ENCODE measurements at places on chromosomes 4 and X.

GRCh38 chr4:116066711-116067245 lies 953.4 kb upstream of the NDST4 start:
- peak; percentile 3 for DNase-seq

DNA sequence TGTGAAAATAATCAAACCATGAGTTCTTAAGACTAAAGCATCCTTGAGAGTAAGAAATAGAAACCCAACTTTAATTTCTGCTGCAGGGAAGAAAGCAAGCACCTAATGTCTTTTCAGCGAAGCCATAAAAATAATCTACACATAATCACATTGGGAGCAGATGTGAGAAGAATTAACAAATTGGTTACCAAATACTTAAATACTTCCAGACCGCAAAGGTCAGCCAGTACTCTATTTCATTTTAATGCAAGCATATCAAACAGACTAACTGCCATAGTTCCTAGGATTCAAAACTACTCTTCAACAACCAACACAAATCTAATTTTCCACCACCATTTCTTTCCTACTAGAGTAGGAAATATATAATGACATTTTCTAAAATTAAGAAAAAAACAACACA lies 144.8 kb upstream of the SLIT2 start:
- no peak for DNase-seq

GRCh38 chr4:52836120-52836519 lies 26.0 kb upstream of the RASL11B start:
- no peak for DNase-seq

- DNase-seq: no peak
Measured at GRCh38 chr4:37040816-37041215, 203.7 kb upstream of the NWD2 start.

- DNase-seq: peak; percentile 87
Measured at GRCh38 chr4:122577808-122578781, 42.8 kb downstream of the IL21 start.

- no peak for DNase-seq
Measured at GRCh38 chrX:10685923-10686595, 65.7 kb upstream of the MID1 start.

DNA sequence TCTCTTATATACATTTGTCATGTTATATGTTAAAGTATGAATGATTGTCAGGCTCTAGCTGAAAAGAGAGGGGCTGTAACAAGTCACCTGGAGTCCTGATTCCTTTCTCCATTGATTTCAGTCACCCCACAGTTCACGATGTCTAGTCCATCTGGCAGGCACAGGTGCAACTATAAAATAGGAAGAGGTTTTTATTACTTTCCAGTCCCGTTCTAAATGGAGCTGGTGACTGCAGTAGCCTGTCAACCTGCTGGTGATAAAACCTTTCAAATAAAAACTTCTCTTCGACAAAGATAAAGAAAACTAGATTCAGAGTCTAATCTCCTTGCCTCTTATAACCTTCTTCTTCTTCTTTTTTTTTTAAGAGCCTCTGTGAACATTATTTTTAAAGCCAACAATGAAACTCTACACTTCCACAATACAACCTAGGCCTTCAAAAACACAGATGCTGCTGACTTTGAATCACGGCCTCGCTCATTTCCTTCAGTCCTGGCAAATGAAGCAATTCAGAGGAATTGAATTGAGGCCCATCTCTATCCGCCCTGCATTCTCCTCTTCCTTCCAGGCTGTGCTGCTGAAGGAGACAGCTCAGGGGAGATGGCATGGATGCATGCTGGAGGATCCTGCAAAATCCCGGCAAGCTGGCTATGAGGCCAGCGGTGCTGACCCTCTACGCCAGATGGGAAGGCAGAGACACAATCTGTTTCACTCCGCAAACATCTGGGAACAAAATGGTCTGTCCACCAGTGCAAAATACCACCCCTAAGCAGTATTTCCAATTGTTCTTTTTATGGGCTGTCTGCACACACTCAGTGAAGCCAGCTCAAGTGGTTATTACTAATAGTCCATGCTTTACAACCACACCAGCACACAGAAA lies 27.3 kb upstream of the CDKN2AIP start:
- DNase-seq: no peak

GRCh38 chr4:17559709-17560048 lies 17.3 kb upstream of the LAP3 start:
- no peak for DNase-seq

DNA sequence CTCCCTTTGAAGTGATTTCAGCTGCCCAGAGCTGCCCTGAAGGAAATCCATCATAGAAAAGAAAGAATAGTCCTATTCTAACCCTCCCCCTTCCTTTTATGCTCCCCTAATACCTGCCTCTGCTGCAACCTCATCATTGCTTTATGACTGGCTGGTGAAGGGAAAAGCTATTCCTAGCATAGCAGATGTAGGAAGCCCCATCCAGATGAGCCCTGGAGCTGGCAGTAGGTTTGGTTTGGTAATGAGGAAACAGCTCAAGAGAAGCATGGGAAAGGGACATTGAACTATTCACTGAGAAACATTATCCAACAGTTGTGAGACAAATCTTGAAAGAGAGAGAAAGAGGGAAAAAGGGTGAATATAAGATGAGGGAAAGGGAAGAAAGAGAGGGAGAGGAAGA lies 29.2 kb downstream of the ARSJ start:
- DNase-seq: no peak

GRCh38 chr4:128700659-128701350 lies 108.7 kb upstream of the JADE1 start:
- DNase-seq: no peak

- DNase-seq: no peak
Measured at GRCh38 chr4:13635286-13635799, 7.8 kb upstream of the BOD1L1 start.

DNA sequence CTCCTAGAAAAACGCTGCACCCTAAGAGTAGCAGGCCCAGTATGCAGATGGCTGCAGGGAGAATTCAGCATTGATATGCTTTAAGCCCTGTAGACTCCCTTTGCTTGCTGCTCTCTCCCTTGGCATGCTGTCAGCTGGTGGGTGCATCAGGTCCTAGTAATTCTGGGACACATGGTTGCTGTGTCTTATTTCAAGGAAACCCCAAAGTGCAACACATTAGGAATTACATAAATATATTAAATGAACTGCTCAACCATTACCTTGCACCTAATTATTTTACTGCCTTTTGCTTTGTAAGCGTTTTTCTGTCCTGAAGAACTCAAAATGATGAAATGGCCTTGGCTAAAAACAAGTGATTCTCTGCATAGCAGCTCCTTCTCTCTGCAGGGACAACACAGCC lies 516.3 kb downstream of the ZIC3 start:
- DNase-seq: no peak

GRCh38 chr4:44725726-44726037 lies 674 bp downstream of the GNPDA2 start:
- DNase-seq: no peak

DNA sequence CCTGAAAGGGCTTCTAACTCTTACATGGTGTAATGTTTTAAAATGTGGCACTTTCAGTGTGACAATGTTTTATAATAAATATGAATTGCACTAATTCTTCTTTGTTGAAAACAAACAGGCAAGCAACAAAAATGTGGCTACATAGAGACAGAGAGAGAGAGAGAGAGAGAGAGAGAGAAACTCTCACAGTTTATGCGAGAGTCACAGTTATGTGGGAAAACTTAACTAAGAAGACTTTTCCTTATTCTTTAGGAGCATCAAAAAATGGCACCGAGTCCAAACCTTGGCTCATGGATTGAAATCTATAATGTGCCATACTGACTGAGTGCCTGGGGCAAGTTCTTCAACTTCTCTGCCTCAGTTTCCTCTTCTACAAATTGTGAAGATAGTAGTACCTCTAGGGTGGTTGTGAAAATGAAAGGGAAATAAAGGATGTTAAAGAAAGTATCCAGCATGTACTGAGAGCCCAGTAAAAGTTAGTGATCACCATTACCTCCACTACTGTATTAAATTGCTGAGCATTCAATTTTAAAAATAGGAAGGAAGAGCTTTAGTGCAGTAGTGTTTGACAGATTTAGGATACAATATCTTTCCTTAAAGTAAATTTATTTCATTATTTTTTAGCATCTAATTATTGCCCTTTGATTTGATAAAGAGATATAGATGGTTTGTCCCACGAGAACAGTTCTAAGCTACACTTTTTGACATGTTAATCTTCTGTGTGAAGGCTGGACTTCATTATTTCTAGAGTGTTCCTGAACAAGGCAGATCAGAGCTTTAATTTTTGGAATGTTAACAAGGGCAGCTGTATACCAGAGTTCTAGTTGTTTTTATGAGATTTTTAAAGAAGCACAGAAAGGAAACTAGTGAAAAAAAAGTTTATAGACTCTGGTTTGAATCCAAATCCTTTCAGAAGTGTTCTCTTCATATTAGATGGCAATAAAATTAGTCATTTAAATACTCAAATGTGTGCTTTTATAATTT lies 187.5 kb upstream of the ANK2 start:
- no peak for DNase-seq

DNA sequence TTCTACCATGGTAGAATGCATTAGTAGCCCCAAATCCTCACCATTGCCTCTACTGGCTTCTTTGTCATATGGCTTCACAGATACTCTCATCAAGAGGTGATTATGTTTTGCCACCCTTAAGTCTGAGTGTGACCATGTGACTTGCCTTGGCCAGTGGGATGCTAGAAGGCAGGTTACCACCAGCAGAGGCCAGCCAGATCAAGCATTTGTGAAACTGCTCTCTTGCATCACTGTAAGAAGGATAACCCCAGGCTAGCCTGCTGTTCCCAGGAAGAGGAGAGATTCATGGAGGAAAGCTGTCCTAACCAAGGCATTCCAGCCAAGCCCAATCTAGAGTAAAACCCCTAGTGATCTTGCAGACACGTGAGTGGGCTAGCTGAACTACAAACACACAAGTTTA lies 46.8 kb downstream of the USP46 start:
- DNase-seq: no peak

- peak; percentile 0 for DNase-seq
Measured at GRCh38 chrX:153641627-153642026, 5.4 kb upstream of the DUSP9 start.

DNA sequence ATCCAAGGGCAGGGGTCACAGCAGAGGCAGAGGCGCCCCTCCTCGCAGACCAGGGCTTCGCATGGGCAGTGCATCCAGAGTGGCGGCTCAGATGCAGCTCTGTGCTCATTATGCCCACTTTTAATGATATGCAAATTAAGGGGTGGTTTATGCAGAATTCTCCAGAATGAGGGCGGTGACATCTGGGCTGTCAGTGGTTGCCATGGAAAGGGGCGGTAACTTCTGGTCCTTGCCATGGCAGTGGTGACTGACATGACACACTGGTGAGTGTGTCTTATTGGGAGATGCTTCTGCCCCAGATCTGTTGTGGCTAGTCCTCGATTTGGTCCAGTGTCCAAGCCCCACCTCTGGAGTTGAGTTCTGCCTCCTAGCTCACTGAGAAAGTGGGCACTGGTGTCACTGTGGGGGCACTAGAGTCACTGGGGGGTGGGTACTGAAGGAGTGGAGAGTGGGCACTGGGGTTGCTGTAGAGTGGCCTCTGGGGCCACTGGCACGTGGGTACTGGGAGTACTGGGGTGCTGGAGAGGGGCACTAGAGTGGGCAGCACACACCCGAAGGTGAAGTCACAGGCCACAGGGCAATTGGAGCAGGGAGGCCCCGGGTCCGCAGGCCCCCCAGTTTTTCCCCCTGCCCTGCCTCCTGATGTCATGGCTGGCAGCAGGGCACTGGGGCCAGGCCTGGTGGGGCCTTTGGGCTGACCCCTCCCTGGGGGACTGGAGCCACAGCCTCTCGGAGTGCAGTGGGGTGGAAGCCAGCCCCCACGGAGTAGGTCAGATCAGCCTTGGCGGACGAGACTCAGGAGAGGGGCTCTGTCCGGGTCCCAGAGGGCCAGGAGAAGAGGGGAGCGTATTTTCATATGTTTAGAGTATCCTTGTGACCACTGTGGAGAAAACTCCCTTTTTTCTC lies 98.6 kb upstream of the NKX1-1 start:
- no peak for DNase-seq

- peak; percentile 84 for DNase-seq
Measured at GRCh38 chr4:47686294-47686872, 151.5 kb downstream of the CORIN start.

DNA sequence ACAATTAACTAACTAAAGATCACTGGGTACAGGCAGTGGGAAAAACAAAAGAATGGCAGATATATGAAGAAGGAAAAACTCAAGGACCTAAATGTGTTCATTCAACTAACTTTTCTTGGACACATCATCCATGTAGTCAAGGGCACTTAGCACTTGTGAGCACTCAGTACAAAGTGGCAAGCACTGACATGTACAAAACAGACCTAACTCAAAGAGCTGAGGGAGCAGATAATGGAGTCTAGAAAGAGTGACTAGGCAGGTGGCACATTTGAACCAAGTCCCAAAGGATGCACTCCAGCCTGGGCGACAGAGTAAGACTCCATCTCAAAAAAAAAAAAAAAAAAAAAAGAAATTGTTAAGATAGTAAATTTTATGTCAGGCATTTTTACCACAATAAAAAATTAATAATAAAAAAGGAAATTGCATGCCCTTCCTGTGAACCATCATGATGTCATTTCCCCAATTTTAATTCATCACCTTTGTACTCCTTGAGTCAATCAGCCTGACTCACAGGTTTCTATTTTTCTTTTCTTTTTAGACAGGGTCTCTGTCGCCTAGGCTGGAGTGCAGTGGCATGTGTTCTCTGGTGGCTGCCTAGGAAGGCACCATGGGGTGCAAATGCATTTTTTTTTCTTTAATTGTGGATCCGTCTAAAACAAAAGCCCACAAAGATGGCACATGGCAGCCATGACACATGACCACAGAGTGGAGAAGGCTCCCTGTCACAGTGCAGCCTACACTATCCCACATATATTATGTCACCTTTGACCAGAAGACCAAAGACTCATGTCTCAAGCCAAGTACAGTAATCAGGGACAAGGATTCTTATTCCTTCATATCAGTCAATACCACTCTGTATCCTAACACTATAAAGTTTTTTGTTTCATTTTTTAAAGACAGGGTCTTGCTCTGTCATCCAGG lies 91.9 kb downstream of the CHST7 start:
- no peak for DNase-seq

DNA sequence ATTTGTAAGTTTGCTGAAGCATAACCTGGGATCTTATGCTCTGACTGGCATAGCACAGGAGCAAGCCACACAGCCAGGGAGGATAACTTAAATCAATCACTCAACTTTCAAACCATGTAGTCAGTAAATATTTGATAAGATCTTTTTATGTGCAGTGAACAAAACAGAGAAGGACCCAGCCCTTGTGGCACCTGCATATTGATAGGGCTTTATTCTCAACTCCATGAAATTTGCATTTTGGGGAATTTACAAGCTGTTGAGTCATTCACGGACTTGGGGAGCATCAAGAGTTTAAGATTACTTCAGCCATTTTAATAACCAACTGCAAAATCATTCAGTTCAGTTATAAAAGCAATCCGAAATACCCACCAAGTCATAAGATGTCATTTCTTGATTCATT lies 122.6 kb downstream of the COMMD8 start:
- no peak for DNase-seq

Measured in OCI-M1 (cell line).